ENCODE measurements at places on chromosomes 2 and 18.

- DNase-seq, result no peak
These were observed 50.3 kb downstream of the TCF7L1 start for GRCh38 chr2:85183479-85183878.

DNA sequence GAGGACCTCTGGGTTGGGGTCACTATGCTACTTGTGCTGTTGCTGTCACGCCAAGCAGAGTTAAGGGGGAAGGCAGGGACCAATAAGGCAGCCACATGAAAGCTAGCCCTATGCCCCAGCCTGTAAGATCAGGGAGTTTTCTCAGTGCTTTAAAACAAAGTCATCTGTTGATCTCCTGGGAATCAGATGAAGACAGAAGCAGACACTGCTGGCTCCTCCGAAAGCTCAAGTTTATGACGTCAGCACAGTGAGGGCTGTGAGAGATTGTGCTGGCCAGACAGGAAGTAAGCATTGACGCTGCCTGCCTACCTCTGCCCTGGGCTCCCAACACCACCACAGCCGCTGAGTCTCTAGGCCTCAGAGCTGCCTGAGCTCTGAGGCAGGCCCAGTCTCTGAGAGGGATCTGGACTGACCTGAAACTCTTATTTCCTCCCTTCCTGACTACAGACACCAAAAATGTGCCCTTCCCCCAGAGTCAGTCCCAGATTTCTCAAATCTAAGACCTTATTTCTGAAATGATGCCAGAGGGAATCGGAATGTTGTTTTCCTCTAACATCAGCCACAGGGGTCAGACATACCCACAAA, 118.1 kb upstream of the EPAS1 start:
- DNase-seq, result peak; percentile 37

GRCh38 chr18:48990481-48991318, 39.9 kb upstream of the SMAD7 start:
- no peak for DNase-seq

DNA sequence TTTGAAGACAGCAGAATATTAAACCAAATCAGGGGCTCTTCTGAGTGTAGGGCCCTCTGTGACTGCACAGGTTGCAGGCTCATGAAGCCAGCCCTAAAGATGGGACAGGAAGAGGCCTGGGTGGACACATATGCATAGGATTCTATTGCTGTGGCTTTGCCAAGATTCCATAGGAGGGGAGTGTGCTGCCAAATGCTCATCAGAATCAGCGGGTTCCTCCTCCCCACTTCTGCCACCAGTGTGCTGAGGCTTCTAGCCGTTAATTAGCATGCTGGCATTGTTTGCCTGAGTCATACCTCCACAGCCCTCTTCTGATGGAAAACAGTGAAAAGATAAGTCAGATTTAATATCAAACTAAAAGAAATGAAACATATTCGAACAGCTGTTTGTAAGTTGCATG, 103.9 kb upstream of the TMEFF2 start:
- no peak for DNase-seq

DNA sequence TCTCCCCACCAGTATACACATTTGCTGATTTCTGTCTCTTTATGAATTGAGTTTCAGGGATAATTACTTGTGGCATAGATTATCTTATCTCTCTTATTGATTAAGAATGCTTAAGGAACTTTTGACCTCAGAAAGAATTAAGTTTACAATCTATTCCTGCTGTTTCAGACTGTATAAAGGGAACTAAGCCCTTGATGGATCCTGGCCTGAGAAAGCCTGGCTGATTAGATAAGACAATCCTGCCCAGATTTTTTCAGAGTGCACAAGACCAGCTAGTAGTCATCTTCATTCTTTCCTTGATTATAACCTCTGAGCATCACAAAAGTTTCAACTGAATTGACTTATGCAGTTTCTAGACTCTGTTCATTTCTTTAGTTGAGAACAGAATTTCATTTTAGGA, 22.7 kb upstream of the TFPI start:
- DNase-seq, result no peak

DNA sequence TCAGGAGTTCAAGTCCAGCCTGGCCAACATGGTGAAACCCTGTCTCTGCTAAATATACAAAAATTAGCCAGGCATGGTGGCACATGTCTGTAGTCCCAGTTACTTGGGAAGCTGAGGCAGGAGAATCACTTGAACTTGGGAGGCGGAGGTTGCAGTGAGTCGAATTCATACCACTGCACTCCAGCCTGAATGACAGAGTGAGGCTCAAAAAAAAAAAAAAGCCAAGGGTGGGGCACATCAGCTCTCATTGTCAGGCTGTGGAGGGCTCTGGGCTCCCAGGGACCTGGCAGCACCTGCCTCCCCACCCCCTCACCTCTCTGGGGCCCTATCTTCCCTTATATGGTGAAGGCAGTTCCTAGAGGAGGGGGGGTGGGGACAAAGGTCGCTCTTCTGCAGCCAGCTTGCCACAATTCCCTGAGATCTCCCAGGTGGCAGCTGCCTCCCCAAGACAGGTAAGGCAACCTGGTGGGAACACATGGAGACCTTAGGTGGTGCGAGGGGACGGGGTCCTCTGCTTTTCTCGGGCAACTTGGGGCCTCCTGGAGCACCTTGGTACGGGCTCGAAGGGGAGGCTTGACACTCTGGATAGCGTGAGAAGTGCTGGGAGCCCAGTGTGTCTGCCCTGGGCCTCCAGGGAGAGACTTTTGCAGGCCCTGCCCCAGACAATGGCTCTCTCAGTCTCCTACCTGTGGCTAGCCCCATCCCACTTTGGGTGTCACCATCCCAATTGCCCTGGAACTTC, at the start of gene VIL1:
Gene VIL1 (plus strand): TSS at position 407 of the 742 bp plus-strand sequence. CDS start 4,656 bp downstream, outside the sequence.
- DNase-seq, result no peak

DNA sequence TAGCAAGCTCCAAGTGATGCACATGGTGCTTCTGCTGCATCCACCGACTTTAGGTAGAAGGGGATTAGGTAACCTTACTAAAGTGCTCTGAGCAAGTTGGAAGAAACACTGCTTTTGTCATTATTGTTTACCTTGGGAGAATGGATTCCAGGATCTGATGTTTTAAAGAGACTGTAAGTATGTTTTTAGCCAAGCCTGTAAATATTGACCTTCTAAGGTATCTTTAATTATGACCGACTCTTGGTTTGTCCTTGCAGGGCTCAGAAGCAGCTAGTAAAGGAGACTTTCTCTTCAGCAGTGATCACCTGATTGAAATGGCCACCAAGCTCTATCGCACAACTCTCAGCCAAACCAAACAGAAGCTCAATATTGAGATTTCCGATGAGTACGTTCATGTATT, 170.7 kb downstream of the MYO1B start:
- DNase-seq, result no peak

- DNase-seq, result peak; percentile 4
These were observed 19.0 kb downstream of the CROCC2 start for GRCh38 chr2:240925191-240925567.

GRCh38 chr18:13438507-13439056, 220.0 kb downstream of the LDLRAD4 start:
- DNase-seq, result no peak

DNA sequence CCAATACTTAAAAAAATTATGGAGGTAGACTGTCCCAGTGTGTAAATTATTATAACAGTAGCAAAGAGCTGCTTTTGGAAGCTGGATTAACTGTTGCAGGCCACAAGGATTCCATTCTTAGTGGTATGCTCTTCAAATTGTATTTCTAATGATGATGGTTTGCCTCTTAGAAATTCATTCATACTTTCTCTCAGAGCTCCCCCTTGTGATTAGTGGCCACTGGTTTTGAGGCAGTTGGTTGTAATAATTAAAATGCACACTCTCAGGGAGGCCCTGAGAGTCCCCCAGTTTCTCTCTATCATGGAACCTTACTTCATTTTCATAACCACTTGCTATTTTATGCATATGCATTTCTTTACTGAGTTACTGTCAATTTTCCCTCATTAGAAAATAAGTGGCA, 122.5 kb downstream of the PLA2R1 start:
- DNase-seq, result no peak

GRCh38 chr2:15273452-15273851, 287.7 kb downstream of the NBAS start:
- no peak for DNase-seq

Measured in stimulated activated naive CD8-positive, alpha-beta T cell treated with anti-CD3 and anti-CD28 coated beads, Interleukin-15, Interleukin-2, amounts not matched to agents 100 U/mL and 50 U/mL, for 24 hours (primary cell).